ENCODE measurements at places on chromosomes 1 and 21.

DNA sequence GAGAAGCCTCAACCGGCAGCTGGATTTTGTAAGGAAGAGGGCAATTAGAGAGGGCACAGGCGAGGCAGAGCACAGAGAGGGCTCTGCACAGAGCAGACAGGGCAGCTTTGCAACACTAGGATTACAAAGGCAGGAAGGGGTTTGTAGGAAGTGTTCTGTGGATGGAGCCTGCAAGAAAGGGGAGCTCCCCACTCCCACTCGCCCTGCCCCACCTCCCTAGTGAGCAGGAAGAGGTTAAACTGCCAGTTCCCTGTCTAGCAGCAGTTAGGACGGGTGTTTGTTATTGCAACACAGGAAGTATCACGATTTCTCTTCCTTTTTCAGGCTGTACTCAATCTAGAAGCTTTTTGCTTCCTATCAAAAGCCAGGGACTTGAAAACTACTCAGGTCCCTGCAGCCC is 63.3 kb upstream of the LRRC8D start:
- DNase-seq = peak; percentile 78

GRCh38 chr1:160614410-160614809 is 32.4 kb downstream of the SLAMF1 start:
- no peak for DNase-seq

- no peak for DNase-seq
Observed at GRCh38 chr1:154706851-154707250, 98.9 kb upstream of the ADAR start.

GRCh38 chr21:31364253-31364945 is 20.3 kb upstream of the TIAM1 start:
- no peak for DNase-seq

DNA sequence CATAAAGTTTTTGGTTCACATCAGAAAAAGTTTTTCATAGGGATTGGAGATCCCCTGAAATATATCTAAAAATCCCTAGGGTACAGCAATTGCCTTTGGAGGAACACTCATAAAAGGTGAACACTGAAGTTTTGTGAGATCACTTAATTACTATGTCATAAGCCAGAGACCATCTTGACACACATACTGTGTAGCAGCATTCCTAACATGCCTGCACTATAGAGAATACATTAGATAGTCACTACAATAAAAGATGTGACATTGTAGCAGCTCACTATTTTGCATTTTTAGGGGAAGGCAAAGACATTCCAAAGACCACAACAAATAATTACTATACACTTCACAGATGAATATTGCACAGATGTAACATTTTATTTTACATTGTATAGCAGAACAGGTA is 779.9 kb downstream of the KCNT2 start:
- DNase-seq = no peak

- DNase-seq = no peak
Observed at GRCh38 chr1:19410393-19410792, 74.9 kb downstream of the CAPZB start.

DNA sequence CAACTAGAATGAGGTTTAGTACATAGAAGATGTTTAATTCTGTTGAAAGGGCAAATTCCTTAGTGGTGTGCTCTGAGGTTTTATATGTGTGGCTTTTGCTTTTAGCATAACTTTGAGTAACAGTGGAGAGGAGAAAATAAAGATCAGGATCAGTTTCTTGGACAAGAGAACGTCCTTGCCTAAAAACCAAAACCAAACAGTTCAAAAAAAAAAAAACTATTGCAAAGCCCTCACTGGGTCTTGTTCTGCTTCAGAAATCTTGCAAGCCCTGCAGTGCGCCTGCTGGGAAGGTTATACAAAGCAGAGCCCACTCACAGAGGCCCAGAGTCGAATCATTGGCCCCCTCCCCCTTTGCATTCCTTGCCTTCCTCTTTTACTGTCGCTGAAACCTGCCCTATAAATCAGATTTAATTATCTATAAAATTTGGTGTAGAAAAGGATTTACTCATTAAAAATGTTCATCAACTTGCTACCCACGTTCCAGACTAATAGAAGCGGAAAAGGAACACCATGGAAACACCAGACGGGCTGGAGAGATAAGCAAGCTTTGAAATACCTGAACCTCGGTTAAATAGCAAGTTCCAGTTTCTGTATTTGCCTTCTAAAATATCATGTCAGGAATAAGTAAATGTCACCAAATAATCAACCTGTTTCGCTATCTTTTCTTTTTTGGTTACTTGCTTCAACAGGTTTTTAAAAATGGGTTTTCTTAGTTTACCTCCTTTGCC is 201.6 kb upstream of the PTBP2 start:
- no peak for DNase-seq

GRCh38 chr1:198880397-198880796 is 241.6 kb downstream of the PTPRC start:
- no peak for DNase-seq

- DNase-seq = no peak
Observed at GRCh38 chr1:32465578-32465933, 684 bp downstream of the ZBTB8B start.

DNA sequence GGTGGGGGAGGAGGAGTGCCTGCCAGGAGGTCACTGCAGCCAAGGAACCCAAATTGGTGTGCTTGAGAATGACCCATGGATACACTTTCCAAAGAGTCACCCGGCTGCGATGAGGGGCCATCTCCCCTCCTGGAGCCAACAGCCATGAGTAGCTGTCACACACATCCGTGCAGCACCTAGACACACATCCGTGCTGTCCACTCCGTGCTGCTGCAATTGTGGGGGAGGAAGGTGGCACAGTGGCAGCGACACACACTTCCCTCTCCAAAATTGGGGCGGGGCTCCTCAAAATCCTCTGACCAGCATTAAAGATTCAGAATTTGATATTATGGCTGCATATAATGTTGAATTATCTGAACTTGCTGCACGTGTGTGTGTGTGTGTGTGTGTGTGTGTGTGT is 15.8 kb downstream of the TP73 start:
- no peak for DNase-seq

- DNase-seq = no peak
Observed at GRCh38 chr1:11308699-11309224, 35.8 kb downstream of the UBIAD1 start.

- no peak for DNase-seq
Observed at GRCh38 chr1:99598738-99599411, 47.0 kb upstream of the PALMD start.

DNA sequence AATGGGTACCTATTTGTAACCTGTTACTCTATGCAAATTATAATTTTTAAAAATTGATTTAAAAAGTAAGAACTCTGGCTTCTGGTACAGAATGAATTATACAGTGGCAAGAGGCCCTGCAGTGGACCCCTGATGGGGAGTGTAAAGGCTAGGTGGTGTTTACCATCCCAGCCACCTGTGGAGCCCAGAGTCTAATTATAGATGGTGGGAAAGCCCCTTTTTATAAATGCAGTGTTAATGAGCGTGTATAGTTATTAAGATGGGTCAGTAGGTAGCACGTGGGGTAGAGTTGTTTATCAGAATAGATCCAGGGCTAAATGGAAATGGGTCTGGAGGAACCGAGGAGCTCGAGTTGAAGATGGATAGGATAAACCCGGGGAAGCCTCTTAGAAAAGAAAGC is 13.9 kb upstream of the PRELP start:
- DNase-seq = no peak

DNA sequence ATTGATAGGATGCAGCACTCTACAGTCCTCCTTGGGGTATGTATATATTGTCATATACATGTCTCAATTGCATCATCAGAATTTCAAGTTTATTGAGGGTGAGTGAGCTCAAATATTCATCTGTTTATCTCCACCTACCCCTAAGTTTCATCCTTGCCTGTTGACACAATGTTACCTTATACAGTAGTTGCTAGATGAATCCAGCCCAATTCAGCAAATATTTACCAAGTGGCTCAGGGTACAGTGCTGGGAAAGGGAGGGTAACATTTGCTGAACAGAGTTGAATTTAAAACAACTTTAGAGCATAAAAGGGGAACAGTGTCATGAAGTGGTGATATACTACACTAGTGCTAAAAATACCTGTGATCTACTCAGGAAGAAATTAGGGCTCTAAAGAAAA is 14.4 kb downstream of the ELAVL4 start:
- DNase-seq = no peak

GRCh38 chr1:179921472-179921871 is 33.1 kb upstream of the CEP350 start:
- DNase-seq = no peak

DNA sequence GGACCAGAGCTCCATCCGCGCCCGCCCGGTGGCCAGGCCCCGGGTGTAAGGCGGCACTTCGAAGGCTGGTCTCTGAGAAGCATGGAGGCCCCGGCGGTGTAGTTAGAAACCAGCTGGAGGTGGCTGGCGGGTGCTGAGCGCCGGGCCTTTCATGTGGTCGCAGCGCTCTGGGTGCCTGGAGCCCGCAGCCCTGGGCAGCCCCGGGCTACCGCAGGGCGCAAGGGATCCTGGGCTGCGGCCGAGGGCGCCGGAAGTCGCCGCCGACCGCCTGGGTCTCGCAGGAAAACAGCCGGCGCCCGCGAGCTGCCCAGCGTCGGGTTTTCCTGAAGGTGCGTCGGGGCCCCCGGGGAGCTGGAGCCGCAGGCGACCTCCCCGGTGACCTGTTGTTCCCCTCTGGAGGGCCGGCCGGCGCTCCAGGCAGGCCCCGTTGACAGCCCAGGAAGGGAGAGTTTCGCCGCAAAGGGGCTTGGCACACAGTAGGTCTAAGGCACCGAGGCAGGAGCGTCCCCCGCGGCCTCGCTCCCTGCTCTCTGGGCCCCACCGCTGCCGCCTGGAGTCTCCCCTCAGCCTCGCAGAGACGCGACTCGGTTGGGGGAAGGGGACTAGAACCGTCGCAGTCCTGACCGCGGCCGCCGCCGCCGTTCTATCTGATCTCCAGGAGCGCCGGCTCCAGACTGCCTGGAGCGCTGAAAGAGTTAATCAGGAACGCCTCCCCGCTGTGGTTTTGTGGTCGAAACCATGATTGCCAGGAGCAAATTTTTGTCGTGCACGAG is 2.7 kb downstream of the GRHL3 start:
- peak; percentile 81 for DNase-seq

- DNase-seq = no peak
Observed at GRCh38 chr1:162952956-162953355, 92.0 kb upstream of the CCDC190 start.

DNA sequence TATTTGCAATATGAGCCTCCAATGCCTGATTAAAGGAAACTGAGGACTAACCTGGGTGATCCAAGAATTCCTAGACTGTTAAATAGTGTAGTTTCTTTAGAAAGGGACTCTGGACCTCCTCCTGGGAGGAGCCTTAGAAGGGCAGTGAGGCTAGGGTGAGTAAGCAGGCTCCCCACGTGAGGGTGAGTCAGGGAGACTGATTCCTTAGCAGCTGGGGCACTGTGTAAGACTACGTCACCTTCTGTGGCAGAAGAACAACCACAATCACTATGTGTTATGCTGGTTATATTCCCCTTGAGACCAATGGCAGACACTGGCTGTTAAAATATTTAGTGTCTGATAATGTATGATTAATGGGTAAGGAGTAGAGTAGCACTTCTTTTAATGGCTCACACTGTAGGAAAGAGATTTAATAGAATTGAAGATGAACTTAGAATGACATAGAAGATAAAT is 53.3 kb upstream of the SYT14 start:
- peak; percentile 75 for DNase-seq

GRCh38 chr1:91166106-91166712 is 144.4 kb upstream of the ZNF644 start:
- DNase-seq = no peak

DNA sequence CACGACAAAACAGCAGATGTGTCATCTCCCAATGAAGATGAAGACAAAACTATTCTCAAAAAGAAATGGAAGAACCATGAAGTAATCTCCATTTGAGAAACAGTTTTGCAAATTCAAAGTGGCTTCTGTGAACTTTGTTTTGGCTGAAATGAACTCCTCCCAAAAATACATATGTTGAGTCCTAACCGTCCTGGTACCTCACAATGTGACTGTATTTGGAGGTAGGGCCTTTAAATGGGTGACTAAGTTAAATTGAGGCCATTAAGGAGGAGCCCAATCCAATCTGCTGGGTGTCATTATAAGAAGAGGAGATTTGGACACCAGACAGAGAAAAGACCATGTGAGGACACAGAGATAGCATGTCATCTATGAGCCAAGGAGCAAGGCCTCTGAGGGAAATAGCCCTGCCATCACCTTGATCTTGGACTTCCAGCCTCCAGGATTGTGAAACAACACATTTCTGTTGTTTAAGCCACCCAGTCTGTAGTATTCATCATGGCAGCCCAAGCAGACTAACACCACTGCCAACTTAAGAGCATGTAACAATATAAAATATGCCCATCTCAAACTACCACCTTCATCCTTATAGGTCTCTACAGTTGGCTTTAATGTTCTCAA is 38.3 kb upstream of the KCNE1 start:
- no peak for DNase-seq

- no peak for DNase-seq
Observed at GRCh38 chr21:15753741-15754140, 24.0 kb downstream of the USP25 start.

- DNase-seq = no peak
Observed at GRCh38 chr1:160168609-160169369, 17.4 kb downstream of the ATP1A4 start.

DNA sequence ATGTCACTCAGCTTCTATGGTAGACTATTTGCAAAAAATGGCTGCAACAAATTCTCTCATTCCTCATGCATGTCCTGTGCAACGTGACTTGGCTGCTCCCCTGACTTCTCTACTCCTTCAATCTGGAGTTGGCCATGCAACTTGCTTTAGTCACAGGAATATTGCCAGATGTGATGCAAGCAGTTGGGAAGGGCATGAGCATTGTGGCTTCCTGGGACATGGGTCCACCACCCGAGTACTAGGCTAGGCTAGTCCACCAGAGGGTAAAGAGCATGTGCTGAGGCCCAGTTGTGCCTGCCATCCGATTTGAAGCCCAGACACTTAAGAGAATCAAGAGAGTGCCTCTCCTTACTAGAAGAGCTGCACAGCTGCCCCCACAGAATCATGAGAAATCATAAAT is 89.6 kb downstream of the DSCAM start:
- DNase-seq = no peak

GRCh38 chr1:150110116-150110515 is 39.6 kb upstream of the PLEKHO1 start:
- DNase-seq = no peak

DNA sequence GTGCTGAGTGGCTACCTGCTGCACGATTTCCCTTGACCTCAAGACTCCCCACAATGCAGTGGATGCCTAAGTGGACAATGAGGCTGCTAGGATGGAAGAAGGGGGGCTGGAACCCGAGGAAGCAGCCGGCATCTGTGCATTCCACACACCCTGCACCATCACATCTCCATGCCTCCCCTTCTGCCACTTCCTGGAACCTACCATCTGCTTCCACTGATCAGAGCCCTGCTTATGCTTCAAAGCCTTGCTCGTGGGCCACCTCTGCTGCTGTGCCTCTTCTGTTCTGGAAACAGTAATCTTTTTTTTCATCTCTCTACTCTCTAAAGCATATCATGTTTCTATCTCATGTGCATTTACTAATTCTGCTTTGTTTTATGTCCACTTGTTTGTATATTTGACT is 66.2 kb upstream of the WDR26 start:
- no peak for DNase-seq

DNA sequence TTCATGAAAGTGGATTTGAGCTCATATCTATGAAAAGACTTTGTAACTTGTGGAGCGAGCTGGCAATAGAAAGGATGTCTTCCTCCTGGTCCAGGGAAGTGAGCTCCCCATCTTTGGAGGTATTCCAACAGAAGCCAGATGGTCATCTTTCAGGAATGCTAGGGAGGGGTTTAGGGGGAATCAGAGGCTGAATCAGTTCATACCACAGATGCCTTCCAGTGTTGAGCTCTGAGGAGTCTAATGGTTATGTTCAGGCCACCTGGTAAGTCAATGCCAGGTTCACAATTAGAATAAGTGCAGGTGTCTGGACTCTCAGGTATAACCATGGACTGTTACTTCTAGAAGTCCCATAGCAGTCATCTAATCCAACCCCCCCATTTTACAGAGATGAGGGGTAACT is 119.1 kb downstream of the ACTL8 start:
- no peak for DNase-seq

Data from T-helper 2 cell treated with Interferon-gamma antibody and Interleukin-4, amounts not matched to agents 5 μg/mL and 100 μg/mL, for 36 hours (primary cell).